ENCODE measurements at places on chromosomes 13 and 19. TPM values are rescaled to one million over a fixed set of nuclear protein-coding genes. Genes with fewer than 3 reads are reported as not detected.

DNA sequence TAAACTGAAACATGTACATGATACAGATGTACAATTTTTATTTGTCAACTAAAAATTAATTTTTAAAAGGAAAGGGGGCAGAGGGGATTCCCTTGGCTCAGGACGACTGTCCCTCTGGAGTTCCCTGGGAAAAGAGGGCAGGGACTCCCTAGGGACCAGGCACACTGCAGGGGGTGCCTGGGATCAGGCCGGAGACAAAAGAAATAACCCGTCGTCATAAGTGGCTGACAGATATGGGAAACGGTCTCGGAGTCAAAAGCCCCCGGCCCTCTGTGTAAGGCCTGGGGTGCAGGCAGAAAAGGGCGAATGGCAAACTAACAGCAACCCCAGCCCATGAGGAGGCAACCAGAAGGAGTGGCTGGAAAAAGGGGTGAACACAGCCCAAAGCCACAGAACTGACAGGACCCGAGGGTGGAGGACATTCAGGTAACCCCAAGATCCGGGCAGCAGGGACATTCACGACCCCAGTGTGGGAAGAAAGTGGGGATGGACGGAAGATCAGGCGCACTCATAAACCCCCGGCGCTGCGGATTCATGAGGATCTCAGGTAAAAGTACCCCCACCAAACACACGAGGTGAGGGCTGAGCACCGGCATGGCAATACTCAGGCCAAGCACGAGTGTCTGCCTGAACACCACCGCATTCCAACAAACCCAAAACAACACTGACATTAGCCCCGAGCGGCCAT is 6.7 kb downstream of the MLLT1 start:
- DNase-seq: no peak

- peak; percentile 79 for DNase-seq
Observed at GRCh38 chr19:32407004-32407992, 1.7 kb downstream of the DPY19L3 start.

GRCh38 chr13:112616586-112617362 is 28.8 kb upstream of the TUBGCP3 start:
- no peak for DNase-seq

- DNase-seq: no peak
Observed at GRCh38 chr19:46624958-46625661, at the start of gene PTGIR. PTGIR (minus strand) TSS chr19:46625089; CDS start chr19:46624225, 864 bp downstream.

GRCh38 chr19:49490287-49491029 is 3.0 kb downstream of the RPL13A start:
- no peak for DNase-seq

GRCh38 chr13:75881109-75881775 is 245.1 kb downstream of the LMO7 start:
- no peak for DNase-seq

DNA sequence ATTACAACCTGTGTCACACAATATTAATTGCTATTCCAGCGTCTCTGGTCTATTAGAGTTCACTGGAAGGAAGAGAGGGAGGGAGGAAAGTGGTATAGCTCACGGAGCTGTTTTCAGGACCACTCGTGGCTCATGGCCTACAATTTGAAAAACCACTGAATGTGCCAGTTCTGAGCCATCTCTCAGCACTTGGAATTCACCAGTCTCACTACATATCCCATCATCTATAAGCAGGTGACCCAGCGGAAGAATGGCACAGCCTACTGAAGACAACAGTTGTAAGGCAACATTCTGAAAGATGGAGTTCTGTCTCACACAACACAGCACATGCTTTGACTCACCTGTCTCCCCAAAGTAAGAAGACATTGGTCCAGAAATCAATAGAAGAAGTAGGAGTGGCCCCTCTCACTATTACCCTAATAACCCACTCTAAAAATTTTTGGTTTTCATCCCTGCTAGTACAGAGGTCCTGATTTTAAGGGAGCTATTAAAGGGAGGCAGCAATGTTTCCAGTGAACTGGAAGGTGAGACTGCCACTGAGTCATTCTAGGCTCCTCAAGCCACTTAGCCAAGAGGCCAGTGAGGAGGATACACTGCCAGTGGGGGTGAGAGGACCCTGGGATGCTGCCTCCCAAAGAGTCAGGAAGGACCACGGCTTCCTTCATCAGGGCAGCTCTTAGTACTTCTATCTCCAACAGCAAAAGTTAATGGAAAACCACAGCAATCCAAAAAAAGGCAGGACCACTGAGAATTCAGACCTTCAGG is 50.0 kb upstream of the DOCK9 start:
- DNase-seq: no peak

GRCh38 chr19:30317403-30317802 is 54.8 kb upstream of the ZNF536 start:
- no peak for DNase-seq

The KLHL1 gene
- total RNA-seq: not detected

DNA sequence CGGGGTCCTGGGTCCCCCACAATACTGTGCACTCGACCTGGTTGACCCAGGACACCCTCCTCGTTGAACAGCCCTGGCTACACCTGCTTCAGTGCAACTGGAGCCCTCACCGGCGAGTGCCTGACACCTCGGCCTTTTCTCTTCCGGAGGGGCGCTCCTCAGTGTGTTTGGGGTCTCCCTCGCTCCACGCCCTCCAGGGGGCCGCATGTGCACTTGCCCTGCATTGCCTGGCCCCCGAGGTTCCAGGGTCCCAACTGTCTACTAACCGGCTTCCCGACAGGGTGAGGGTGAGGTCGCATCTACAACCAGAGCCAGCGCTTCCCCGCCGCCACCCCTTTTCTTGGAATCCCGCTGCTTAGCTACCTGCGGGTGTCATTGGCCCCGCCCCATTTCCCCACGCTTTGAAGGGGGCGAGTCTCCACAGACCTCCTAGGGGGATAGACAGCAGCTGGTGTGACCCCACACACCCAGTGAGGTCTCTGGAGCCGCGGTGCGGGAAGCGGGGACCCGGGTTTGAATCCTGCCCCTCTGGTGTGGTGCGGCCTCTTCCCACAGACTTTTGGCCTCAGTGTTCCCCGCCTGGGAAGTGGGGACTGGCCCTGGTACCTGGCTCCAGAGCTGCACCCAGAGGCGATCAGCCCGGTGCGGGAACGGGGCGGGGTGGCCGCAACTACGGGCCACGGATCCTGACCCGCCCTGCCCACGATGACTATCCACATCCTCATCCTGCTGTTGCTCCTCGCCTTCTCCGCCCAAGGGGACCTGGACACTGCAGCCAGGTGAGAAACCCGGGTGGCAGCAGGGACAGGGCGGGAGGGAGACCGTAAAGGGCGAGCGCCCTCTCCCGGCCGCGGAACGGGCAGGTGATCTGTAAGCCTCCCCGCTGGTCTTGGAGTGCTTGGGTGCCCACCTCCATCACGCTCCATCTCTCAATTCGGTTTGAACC is at the start of gene ADM5:
Gene ADM5, plus strand, starts transcription at position 462 of the 946 bp plus-strand sequence. Its CDS starts 244 bp downstream, at position 706.
- no peak for DNase-seq

- DNase-seq: no peak
Observed at GRCh38 chr13:89790696-89791095, 1556.8 kb upstream of the MIR17HG start.

DNA sequence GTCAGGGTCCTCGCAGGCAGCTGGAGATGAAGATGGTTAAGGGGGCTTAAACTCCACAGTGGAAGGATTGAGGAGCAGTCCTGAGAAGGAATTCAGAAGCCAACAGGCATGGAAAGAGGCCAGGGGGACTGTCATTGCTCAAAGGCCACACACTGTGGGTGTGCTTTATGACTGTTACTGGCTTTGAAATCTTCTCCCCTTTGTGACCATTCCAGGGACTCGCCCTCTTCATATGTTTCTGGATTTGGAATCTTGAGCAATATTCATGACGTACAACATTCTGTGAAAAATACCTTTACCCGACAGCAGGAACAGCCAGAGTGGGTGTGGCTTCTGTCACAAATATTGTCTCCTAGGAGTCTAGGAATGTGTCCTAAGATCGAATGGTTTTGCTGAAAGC is 16.6 kb downstream of the CEACAM7 start:
- no peak for DNase-seq

The ADGRE1 gene
- 0.24 TPM for total RNA-seq

The MAST1 gene
- total RNA-seq: not detected

The CABP5 gene
- total RNA-seq: not detected

DNA sequence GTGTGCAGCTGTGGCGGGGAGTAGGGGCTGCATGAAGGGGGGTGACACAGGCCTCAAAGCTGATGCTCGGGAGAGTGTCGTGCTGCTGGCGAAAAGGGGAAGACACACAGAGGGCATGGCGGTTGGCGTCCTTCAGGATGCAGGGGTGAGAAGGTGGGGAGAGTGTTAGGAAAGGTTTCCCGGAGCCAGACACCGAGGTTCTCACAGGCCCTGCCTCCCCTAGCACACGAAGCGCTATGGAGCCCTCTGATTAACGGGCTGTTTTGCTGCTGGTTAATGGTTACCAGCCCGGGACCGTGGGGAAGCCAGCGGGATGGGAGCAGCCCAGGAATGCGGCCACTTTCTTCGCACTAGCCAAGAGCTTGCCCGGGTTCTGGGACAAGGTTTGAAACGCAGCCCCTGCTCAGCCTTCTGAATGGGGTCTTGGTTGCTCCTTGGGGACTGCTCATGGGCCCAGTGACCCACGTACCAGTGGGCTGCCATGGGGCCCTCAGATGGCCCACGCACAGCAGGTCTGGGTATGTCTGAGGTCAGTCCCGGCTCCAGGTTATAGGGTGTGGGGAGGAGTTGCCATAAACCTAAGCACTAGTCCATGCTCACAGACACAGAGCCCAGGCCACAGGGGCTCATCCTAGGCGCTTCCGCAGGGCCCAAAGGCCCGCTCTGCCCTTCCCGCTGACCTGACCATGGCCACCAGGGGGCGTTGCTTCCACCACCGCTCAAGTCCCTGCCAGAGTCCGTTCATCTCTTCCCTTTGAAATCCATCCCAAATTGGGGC is 31.3 kb upstream of the ISYNA1 start:
- peak; percentile 65 for DNase-seq

The SERP2 gene
- 4.3 TPM for total RNA-seq

The EPS8L1 gene
- total RNA-seq: 0.95 TPM

GRCh38 chr13:30748717-30749116 is 13.4 kb downstream of the ALOX5AP start:
- DNase-seq: no peak

The MAB21L1 gene
- 2.0 TPM for total RNA-seq

GRCh38 chr19:44891016-44891882 is at the start of gene TOMM40:
TOMM40 (plus strand) TSS chr19:44891254; CDS start chr19:44891416, 162 bp downstream.
- peak; percentile 99 for DNase-seq

- DNase-seq: no peak
Observed at GRCh38 chr13:71785361-71785760, 81.6 kb downstream of the DACH1 start.

Data from omental fat pad (tissue), 4 donors.